Jurkat, Clone E6-1 (cell line): ENCODE measurements at places on chromosomes 7 and 10.

DNA sequence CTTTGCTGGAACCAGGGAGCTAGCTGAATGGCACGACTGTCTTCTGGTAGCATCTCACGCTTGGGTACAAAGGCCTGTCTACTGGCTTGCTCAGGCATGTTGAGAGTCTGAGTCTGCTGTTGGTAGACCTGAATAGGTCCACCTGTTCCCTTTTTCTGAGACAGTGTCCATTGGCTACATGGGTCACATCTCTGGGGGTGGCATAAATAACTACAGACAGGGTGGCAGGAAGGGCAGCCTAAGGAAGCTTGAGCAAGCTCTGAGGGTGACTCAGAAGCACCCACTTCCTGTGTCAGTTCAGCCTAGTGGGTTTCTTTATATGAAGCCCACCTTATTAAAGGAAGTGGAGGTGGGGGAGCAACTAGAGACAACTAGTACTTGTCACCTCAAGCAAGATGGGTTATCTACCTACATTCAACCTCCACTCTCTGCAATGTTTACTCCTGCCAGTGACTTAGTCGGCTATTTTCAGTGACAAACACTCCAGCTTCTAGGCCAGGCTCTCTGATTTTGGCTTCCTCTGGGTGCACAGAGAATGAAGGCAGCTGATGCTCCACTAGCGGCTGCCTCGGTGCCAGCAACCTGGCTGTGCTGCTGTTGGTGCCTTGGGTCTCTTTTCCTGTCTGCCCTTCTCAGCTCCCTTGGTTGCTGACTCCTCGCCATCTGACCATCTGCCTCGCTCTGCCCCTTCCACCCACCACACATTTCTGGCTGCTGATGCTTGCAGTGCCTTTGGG lies 5.7 kb upstream of the ZYX start:
- peak; percentile 88 for DNase-seq

- DNase-seq = no peak
Measured at GRCh38 chr7:23205909-23206767, 24.3 kb downstream of the NUP42 start.

- no peak for DNase-seq
Measured at GRCh38 chr10:100779329-100779728, 33.9 kb downstream of the PAX2 start.

GRCh38 chr7:155483868-155484325 lies 26.0 kb downstream of the EN2 start:
- no peak for DNase-seq

GRCh38 chr10:132685921-132686680 lies 99.8 kb downstream of the NKX6-2 start:
- no peak for DNase-seq

GRCh38 chr10:105188737-105189462 lies 547.8 kb downstream of the SORCS3 start:
- DNase-seq = no peak

DNA sequence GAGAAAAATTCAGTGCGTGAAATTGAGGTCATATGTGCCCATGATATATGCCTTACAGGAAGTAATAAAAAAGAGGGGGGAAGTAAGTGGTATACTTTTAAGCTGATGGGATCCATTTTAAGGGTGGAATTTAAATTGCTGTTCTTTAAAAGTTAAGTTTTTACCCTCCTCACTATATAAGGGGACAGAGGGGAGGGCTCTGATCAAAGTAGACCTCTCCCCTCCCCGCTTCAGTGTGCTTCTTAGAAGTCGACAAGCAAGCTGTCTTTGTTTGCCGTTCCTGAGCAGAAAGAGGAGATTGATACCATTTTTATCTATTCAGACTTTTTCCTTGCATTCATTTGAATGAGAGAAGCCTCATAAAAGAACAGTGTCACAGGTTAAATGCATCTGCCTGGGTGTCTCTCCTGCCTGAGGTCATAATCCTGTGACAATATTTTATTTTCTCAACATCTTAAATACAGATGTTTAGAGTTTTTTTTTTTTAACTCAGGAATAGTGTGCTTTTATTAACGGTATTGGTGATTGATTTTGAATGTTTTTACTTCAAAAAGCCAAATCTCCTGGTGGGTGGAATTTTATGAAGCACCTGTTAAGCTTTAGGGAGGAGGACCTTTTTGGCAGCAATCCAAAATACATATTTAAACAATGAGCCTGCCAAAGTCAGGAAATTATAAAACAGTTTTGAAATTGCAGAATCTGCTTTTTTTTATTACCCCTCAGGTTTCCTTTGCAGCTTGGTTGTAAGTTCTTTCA lies 141.7 kb downstream of the KAT6B start:
- DNase-seq = peak; percentile 29

- DNase-seq = no peak
Measured at GRCh38 chr10:44422570-44423101, 37.7 kb upstream of the CXCL12 start.

- DNase-seq = peak; percentile 99
Measured at GRCh38 chr10:71748671-71749191, 24.6 kb downstream of the VSIR start.

- DNase-seq = no peak
Measured at GRCh38 chr10:96671211-96671890, 49.0 kb downstream of the PIK3AP1 start.

DNA sequence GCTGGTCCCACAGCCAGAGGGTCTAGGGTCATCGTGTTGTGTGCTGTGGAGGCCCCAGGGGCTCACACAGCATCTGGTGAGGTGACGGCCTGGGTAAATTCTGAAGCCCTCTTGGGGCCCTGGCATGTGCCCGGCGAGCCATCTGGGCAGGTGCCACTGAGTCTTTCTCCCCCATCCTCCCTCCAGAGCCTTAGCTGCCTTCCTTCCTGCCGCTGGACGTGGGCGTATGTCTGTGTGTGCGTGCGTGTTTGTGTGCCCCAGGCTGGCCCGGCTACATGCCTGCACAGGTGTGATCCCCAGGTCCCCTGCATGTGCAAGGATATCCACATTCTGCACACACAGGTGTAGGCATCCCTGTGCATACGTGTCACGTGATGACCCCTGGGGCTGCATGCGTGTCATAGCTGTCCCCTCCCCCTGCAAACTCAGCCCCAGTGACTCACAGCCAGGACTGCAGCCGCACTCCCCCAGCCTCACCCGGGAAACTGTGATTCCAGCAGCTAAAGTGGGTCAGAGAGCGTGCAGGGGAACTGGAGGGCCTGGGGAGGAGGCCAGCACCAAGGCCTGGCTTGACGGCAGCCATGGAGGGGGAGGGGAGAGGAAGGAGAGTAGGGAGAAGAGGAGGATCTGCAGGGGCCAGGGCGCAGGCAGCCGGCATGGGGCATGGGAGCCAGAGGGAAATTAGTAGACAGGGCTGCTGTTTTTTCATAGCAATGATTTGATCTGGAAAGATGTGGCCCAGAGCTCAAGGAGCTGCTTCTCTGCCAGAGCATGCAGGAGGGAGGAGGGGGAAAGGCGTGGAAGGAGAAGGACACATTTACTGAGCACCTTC lies 46.4 kb downstream of the ELFN1 start:
- no peak for DNase-seq
